Activated CD8-positive, alpha-beta memory T cell treated with anti-CD3 and anti-CD28 coated beads for 1 hour (primary cell): ENCODE measurements at places on chromosomes 7 and 10.

- no peak for DNase-seq
Observed at GRCh38 chr7:128110641-128111364, 79.6 kb upstream of the LRRC4 start.

- DNase-seq = no peak
Observed at GRCh38 chr10:2077231-2077630, 339.9 kb upstream of the ADARB2 start.

DNA sequence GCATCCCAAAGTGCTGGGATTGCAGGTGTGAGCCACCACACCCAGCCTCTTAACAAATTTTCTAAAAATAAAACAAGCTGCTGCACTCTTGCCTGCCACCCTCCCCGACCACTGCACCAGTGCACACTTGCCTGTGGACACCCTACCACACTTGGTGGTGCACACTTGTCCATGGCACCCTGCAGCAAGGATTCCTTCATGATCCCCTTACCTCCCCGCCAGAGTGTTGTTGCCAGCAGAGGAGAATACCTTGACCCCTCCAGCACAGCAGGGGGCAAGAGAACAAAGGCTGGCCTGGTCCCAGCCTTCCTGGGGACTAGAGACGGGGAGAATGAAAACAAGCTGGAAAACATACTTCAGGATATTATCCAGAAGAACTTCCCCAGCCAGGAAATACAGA is 65.9 kb upstream of the KCND2 start:
- DNase-seq = no peak

GRCh38 chr10:31074722-31075086 is 43.0 kb upstream of the ZNF438 start:
- no peak for DNase-seq

- no peak for DNase-seq
Observed at GRCh38 chr10:76408646-76409045, 977.2 kb downstream of the LRMDA start.

DNA sequence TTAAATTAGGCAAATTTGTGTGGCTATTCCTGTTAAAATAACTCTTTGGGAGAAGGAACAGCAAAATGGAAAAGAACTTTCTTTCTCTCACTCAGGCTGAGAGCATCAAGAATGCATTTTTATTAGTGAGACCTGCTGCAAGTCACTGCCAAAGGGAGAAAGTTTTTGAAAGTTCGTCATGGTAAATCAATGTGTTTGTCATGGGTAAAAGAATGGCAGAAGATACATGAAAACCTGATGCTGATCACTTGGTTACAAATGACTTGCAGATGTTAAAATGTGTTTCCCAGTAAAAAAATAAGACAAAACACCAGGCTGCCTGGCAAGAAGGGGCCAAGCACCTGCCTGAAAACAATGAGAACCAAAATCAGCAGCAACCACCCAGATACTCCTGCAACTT is 484.7 kb upstream of the NRP1 start:
- no peak for DNase-seq

GRCh38 chr10:12340371-12340770 is 9.0 kb upstream of the CAMK1D start:
- DNase-seq = no peak

DNA sequence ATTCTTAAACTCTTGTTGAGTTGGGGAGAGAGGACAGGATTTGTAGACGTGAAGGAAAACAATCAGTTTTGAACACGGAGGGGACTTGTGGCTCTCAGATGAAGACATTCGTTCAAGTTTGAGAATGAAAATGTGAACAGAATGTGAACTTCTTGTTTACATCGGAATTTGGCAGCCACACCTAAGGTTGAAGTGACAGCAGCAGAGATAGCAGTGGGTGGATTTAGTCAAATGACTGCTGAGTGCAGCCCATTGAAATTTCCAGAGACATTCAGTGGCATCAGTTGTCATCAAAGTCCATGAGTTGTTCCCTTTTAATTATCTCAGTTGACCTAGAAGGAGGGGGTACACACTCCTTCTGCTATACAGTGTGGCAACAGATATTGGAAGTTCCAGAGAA is 280.0 kb downstream of the SEMA3D start:
- DNase-seq = no peak

- no peak for DNase-seq
Observed at GRCh38 chr10:49761201-49761788, 828 bp downstream of the OGDHL start.

- DNase-seq = no peak
Observed at GRCh38 chr7:67484244-67484751, 487.7 kb downstream of the TYW1 start.

GRCh38 chr10:32960022-32960421 is 2.0 kb upstream of the ITGB1 start:
- no peak for DNase-seq

GRCh38 chr7:32228601-32229000 is 158.4 kb upstream of the PDE1C start:
- DNase-seq = no peak

DNA sequence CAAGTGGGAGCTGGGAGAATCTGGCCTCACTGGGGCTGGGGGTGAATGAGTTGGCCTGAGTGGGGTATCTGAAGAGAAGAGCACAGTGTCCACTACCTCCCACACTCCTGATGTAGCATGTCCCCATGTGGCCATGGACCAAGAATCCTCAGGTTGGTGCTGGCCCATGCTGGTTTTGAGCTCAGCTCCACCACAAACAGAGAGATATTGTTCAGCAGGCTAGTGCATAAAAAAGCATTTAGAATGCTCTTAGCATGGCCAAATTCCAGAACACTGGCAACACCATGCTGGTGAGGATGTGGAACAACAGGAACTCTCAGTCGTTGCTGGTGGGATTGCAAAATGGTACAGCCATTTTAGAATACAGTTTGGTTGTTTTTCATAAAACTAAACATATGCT is 61.4 kb downstream of the FRMPD2 start:
- no peak for DNase-seq

GRCh38 chr10:22712956-22713852 is 1.2 kb downstream of the PIP4K2A start:
- DNase-seq = no peak

GRCh38 chr10:100340948-100341847 is 5.8 kb upstream of the SCD start:
- no peak for DNase-seq

GRCh38 chr7:124942399-124942798 is 12.8 kb upstream of the POT1 start:
- no peak for DNase-seq

DNA sequence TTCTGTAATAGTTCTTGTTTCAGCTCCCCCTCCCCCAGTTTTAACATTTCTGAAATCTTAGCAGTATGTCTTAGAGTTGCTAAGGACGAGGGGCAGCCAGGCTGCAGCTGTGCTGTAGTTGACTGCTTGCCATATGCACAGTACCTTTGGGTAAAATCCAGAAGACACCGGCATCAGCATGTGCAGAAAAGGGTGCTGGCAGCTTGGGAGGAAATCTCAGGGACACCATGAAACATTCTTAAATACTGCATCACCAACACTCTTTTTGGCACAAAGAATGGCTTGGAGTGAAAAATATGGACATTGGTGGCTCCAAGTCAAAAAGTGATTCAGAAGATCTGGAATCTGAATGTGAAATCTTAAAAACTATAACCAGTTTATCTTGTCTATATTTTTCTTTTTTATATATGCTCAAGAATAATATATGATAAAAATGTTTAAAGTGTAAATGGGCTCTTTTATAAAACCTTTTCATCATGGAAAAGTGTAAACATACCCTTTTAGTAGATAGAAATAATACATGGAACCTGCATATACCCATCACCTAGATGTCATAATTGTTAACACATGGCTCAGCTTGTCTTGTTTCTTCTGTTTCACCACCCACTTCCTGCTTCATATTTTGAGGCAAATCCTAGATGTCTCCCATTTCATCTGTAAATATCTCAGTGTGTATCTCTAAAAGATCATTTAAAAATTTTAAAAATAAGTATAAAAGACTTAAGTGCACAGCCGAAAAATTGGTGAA is 34.4 kb upstream of the ARMS2 start:
- no peak for DNase-seq

DNA sequence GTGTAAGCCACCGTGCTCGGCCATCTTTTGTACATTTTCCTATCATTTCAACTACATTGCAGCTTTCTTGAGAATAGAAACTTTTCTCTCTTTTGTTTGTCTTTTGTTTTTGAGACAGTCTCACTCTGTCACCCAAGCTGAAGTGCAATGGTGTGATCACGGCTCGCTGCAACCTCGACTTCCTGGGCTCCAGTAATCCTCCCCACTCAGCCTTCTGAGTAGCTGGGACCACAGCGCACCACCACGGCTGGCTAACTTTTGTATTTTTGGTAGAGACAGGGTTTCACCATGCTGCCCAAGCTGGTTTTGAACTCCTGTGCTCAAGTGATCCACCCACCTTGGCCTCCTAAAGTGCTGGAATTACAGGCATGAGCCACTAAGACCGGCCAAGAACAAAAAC is 31.3 kb upstream of the DAGLB start:
- no peak for DNase-seq

DNA sequence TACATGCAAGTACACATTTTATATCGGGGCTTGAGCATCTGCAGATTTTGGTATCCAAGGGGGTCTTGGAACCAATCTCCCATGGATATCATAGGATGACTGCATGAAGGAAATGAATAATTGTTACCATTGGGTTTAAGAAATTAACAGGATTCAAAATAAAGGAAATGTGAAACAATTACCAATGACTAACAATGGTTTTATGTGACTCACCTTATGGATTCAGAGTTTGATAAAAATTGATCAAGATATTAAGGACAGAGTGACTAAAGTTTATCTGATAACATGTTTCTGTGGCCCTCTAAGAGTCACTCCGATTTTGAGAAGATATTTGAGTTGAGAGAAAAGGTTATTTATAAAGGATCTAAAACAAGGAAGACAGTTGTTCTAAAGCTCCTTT is 93.0 kb upstream of the ODAD2 start:
- no peak for DNase-seq

DNA sequence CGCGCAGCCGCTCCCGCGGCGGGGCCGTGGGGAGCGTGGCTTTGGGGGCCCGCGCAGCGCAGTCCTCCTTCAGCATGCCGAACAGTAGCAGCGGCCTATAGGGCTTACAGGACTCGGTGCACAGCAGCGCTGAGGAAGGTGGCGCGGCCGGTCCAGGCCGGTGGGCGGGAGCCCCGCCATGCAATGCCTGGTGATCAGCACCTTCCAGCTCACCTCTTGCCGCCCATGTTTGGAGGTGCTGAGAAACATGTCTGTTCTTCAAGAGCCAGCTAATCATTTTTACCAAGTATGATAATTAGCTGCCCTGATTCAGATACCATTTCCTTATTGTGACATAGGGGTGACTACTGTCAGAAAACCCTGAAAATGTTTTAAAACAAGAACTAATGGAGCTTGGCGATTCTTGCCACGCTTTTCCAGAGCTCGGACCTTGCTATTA is 33.5 kb upstream of the SFTPD start:
- DNase-seq = no peak

DNA sequence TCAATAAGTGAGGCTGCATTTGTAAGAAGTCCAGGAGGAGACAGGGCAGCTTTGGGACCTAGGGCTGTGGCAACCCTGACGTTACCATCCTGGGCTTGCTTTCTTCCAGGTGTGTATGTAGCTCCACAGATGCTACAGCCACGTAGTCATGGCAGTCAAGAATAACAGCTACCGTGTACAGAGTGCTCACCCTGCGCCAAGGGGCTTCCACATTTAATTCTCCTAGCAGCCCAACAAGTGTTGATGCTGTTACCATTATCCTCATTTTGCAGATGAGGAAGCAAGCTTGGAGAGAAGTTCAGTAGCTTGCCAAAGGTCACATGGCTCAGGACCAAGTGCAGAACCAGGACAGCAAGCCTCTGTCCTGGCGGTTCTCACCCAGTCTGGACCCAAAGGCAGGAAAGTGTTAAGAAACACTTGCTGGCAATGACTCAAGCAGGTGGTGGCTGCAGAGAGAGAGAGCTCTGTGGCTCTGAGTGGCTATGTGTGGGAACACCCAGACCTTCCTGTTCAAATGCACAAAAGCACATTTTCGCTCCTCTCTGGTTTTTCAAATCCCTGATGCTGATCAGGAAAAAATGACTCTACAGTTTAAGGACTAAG is 89.8 kb downstream of the CREM start:
- DNase-seq = no peak

DNA sequence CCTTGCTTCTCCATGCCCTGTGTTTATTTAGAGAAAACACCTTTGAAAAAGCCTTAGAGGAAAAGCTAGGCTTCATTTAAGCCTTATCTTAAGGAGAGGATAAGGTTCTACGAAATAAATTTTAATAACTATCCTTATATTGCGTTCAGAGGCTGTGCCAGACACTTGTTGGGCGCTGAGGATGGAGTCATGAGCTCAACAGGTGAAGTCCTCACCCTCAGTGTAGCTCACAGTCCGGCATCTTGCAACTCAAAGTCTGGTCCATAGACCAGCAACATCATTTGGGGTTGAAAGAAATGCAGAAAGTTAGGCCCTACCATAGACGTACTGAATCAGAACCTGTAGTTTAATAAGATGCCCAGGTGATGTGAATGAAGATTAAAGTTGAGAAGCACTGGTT is 3.8 kb upstream of the STMP1 start:
- DNase-seq = no peak

GRCh38 chr10:114356751-114357514 is 47.4 kb downstream of the AFAP1L2 start:
- no peak for DNase-seq

DNA sequence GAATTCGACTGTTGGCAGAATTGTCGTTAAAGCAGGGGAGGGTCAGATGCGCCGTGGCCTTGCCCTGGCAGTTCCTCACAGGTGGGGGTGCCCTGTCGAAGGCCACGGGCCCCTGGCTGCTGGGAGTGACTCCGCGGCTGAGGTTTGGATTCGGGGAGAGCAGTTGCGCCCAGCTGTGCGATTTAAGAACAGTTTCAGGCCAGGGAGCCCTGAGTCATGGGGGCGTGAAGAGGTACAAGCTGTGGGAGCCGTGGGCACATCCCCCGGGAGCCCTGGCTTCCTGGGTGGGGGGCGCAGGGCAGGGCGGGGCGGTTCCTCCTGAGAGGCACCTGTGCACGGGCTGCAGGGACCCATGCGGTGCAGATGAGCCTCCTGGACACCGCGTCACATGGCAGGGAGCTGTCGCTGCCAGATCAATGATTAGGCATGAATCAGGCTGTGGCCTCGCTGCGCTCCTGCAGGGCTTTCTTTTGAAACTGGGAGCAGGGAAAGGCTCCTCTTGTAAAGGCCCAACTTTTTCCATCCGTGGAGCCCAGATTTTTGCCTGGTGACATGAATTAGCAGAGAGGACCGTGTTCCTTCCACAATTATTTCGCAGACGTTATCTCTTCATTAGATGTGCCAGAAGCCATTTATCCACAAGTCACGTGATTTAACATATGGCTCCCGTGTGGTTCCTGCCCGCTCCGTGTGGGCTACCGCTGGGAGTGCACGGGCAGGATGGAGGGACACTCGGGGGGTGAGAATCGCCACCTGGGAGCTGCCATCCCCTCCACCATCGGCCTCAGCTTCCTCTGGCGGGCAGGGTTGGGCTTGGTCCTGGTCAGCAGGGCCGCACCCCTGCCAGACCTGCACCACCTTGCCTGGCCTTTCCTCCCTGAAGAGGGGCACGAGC is 918 bp downstream of the PWWP2B start:
- no peak for DNase-seq

GRCh38 chr10:84298057-84298456 is 30.3 kb upstream of the CCSER2 start:
- DNase-seq = no peak

GRCh38 chr10:114389426-114389825 is 14.9 kb downstream of the AFAP1L2 start:
- no peak for DNase-seq

GRCh38 chr7:132024290-132024689 is 467.9 kb upstream of the PODXL start:
- DNase-seq = no peak

- DNase-seq = no peak
Observed at GRCh38 chr10:72334196-72334824, 20.4 kb downstream of the DNAJB12 start.

- DNase-seq = no peak
Observed at GRCh38 chr10:127485153-127485857, 63.8 kb upstream of the NPS start.
